ENCODE measurements at places on chromosomes 5 and 9.

DNA sequence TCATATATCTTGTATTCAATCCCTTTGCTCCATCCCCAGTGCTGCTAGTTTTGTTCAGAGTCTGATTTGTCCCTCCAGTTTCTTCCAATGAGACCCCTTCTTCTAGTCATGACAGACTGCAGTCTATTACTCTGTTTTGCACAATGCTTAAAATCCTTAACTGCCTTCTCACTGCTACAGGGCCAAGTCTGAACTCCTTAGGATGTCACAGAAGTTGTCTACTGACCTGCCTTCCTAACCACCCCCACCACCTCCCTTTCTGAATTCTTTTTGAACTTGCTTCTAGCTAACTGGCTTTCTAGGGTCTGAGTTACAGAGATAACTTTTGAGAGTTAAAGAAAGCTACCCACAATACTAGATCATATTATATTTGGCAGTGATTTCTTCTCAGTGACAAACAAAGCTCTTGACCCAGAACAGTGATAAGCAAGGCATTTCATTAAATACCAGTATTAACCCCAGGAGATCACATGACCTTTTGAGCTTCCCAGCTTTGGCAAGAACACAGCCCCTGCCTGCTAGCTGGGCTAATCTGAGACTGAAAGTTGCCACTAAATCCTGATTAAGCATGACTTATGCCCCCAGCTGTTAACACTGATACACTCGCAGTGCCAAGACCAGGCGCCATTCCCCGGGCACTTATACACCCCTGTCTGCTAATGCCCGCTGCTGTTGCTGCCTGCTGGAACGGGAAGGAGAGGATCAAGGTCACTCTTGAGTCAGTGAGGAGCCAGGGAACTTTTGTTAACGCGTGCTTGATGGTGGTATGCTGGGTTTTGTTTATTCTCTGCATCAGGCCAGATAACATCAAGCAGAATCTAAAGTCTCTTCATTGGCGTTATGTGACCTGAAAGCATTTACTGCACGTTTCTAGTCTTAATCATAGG is 36.4 kb upstream of the ADAMTSL1 start:
- no peak for DNase-seq

- DNase-seq: no peak
These were observed 36.4 kb downstream of the RNF180 start for GRCh38 chr5:64201996-64202395.

DNA sequence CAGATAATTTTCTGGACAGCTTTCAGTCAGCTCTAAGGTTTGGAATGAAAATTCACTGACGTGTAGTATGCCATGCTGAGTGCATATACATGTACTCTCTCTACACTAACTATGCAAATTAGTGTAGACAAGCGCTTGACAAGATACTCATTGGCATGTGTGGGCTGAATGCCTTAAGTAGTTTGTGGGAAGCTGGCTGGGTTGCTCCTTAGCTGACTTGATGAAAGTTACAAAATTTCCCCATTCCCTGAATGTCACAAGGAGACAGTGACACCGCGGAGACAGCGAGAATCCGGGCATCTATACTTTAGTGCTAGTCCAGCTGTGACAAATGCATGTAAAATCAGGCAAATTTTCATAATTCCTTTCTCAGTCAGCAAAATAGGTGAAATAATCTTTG is 51.6 kb upstream of the C5orf46 start:
- DNase-seq: no peak

GRCh38 chr9:133477992-133478850 is 678 bp downstream of the SLC2A6 start:
- DNase-seq: no peak

GRCh38 chr5:39650008-39650762 is 225.4 kb upstream of the DAB2 start:
- no peak for DNase-seq

DNA sequence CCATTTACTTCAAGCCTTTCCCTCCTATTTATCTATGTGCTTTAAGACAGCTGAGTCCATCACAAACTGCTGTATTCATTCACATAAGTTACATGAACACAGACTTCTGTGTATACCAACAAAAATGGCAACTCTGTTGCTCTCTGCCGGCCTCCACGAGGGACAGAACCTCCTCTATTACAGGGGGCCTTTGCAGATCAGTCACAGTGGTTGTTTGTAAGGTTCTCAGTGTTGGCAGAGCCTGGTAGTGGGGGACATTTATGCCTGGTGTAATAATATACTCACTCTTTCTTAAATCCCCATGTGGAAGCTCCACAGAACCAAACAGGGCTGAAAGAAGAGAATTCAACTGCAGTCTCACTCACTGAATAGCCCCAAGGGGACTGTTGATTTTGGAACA is 76.5 kb downstream of the SLC1A1 start:
- DNase-seq: no peak

DNA sequence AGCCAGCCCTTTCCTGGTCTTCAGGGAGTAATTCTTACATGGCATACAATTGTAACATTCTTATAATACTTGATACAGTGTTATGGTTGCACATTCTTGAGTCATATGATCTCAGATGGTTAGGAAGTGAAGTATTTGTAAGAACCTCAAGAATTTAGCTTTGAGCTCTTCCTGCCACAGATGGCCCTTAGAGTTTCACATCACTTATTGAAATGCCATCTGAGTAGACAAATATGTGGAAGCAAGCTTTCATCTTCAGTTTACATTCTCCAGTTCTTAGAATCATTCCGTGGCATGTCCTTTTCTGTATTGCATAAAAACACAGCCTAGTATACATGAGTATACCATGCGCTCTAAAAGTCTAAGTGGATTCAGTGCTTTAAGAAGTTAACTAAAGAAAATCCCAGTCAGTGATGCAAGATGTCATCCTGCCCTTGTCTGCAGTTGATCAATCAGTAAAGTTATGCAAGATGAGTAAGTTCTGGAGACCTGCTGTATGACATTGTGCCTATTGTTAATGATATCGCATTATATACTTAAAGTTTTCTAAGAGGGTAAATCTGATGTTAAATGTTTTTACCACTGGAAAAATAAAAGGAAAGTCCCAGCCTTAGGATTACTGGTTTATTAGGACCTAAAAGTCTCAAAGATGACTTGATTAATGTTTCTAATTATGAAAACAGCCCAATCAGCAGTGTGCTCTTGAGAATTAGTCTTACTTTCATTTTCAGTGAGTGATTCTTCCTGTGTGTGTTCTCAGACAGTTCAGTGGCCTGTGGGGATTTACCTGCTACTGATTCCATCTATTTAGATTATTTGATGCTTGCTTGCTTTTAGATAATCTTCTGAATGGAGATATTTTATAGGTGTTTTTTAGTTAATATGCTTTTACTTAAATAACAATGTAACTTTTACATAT is 29.4 kb downstream of the RHOBTB3 start:
- no peak for DNase-seq

DNA sequence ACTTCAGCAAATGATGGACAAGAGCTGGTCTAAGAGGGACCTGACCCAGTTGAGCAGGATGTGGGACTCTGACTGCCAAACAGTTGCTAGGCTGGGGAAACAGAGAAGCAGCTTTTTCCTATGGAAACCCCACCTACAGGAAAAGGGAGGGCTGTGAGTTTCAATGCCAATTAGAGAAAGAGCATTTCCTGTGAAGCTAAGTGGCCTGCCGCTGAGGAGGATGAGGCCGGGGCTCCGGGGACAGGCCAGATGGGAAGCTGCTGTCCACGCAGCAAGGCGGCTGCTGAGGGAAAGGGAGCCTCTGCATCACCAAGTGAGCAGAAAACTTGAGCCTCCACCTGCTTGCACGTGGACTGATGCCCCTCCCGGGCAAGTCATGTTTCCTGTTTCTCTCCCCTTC is at the start of gene PCDH12:
TSS of gene PCDH12 (minus strand) at position 90 of the 400 bp plus-strand sequence. CDS start 351 bp downstream, outside the sequence.
- DNase-seq: no peak

- DNase-seq: no peak
These were observed 93.6 kb downstream of the CYFIP2 start for GRCh38 chr5:157359356-157360055.

- DNase-seq: no peak
These were observed 60.2 kb downstream of the FBXW11 start for GRCh38 chr5:171946000-171946781.

DNA sequence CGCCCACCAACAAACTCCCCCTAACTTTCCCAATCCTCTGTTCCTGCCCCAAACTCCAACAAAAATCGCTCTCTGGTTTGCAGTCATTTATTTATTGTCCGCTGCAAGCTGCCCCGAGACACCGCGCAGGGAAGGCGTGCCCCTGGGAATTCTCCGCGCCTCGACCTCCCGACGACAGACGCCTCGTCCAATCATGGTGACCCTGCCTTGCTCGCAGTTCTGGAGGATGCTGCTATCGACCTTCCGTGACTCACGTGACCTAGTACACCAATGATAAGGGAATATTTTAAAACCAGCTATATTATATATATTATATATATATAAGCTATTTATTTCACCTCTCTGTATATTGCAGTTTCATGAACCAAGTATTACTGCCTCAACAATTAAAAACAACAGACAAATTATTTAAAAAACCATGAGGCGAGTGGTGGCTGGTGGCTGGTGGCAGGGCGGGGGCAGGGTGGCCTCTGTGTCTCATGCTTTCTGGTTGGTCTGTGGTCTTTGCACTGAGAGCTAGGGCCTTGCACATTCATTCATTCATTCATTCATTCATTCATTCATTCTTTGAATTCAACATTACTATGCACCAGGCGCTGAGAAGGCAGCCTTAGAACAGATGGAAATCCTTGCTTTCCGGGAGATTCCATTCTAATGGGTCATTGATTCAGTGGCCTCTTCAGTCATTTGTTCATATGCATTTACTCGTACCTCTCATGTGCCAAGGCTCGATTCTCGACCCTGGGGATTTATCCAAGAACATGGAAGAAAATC is 37.9 kb downstream of the FGF18 start:
- no peak for DNase-seq

- DNase-seq: no peak
These were observed 2.5 kb downstream of the LHX6 start for GRCh38 chr9:122226142-122226757.

DNA sequence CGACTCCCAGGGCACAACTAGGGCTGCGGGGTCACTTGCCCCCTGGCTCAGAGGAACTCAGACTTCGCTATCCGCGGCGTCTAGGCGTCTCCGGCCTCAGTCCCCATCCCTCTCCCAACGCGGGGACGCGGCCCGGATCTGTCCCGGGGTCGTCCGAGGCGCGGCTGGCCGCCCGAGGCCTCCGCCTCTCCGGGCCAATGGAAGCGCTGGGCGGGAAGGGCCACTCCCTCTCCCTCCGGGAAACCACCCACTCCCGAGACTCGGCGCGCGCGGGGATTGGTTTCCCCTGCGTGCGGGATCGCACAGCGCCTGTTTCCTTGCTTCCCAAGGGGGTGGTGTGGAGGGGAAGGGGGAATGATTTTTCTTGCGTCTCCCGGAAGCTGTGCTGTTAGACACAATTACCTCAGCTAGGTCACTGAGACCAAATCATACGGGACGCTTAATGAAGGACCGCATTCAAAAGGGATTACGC is 38.3 kb downstream of the NR2F1 start:
- peak; percentile 23 for DNase-seq

DNA sequence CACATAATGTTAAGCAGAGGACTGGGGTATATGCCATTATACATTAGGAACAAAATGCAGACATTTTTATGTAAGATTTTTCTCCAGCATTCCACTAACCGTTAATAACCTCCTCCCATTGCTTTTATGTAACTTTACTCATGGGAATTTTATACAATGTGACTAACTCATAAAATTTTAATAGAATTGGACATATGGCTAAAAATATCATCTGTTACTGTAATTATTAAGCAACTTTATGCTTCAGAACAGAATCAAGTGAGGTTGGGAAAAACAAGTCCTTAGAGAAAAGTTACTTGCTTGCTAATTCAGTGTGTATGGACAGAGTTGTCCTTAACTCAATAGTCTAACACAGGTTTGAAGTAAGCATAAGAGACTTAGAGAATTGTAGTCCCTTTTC is 54.8 kb upstream of the PCSK1 start:
- DNase-seq: no peak

- DNase-seq: no peak
These were observed 1.9 kb downstream of the FBXO10 start for GRCh38 chr9:37574241-37574721.

DNA sequence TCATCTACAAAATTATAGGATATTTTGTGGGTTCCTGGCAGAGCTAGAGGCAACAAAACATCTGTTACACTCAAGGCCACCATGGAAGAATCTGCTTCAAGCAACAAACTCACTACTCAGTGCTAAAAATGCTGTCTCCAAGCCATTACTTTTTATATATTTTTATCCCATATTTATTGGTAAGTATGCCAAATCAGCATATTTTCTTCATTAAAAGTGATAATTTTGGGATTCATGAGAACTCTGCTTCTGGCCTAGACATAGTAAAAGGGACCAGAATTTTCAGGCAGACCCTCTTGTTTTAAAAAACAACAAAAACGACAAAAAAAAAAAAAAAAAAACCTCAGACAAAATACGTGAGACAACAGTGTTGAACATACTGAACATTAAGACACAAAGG is 236.0 kb downstream of the EDIL3 start:
- no peak for DNase-seq

GRCh38 chr9:123090956-123091355 is 57.5 kb downstream of the GPR21 start:
- no peak for DNase-seq

DNA sequence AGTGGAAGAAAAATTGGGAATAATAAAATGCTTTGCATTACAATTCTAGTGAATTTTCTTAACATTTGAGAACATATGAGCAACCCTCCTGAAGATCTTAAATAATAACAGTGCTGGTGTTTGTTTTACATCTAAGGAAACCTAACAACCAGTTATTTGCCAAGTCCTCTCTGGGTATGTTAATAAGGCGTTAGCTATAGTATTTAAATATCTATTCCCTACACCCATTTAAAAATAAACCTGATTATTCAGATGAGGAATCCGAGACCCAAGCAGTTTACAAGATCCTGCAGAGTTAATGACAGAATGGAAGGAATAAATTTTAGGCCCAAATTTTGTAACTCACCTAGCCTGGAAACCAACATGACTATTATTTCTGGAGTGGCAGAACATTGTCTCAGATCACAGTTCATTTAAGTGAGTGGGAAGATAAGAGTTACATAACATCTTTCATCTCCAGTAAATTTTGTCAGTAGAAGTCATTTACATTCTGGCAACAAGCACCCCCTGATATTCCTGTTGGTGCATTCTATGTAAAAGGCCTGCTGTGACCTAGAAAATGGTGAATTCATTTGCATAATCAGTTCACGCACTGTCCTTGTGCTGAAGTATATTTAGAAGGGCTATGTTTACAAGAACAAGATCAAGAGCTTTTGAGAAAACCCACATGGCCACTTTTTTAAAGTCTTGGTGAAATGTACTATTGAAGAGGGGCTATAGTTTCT is 148.2 kb downstream of the COX7C start:
- no peak for DNase-seq

- DNase-seq: no peak
These were observed 361.6 kb downstream of the ICE1 start for GRCh38 chr5:5784101-5784500.

GRCh38 chr5:122311497-122311960 is 508 bp upstream of the SNCAIP start:
- DNase-seq: no peak
